KBM-7 (cell line): ENCODE measurements at places on chromosomes 5 and 9.

- DNase-seq: no peak
Observed at GRCh38 chr9:104787306-104788015, 23.5 kb downstream of the NIPSNAP3B start.

DNA sequence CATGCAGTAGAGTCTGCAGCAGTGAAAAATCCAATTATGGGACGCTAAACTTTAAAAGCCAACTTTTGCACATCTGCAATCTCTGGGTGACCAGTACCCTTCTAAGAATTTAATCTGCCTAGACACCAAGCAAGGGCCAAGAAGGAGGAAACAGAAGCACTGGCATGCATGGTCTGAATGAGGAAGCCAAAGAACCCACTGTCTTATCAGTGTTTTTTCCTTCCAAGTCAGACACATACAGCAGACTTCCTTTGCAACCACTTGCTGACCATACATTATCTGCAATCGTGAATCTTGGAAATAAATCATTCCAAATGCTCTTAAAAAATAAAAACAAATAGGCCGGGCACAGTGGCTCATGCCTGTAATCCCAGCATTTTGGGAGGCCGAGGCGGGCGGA lies 65.9 kb downstream of the DEPDC1B start:
- peak; percentile 85 for DNase-seq

GRCh38 chr5:115189866-115190265 lies 20.2 kb upstream of the TRIM36 start:
- DNase-seq: no peak

DNA sequence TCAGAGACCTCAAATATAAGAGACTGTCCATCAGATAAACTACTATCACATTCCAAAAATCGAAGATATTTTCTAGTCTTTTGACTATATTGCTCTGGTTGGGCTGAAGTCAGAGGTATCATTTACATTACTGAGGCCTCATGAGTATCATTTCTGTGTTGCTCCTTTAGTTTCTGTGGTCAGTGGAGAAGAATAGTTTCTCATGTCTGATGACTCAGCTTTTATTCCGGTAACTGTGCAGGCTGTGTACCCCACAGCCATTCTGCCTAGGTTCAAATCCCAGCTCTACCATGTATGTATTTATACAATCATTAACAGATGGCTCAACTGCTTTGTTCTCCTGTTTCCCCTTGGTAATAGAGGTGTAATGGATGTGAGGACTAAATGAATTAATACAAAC lies 179.3 kb downstream of the ALDH1A1 start:
- no peak for DNase-seq

GRCh38 chr5:78500871-78501270 lies 140.5 kb downstream of the SCAMP1 start:
- no peak for DNase-seq

DNA sequence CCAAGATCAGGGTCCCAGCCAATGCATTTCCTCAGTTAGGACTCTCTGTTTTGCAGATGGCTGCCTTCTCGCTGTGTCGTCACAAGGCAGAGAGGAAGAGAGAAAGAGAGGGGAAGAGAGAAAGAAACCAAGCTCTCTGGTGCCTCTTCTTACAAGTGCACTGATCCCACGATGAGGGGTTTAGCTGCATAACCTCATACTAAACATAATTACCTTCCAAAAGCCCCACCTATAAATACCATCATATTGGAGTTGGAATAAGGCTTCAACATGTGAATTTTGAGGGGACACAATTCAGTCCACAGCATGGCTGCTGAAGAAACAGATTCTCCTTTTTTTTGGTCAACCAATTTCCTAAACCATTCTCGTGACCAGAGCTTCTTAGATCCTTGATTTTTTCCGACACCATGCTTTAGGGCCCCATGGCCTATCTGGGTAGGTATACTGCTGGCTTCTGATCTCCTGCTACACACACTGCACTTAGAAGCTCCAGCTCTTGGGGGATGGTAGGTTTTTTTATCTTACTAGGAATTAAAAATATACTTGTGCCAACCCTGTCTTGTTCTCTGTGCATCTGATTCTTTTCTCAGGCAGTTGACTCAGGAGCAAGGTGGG lies 5.1 kb downstream of the CAMK4 start:
- no peak for DNase-seq

DNA sequence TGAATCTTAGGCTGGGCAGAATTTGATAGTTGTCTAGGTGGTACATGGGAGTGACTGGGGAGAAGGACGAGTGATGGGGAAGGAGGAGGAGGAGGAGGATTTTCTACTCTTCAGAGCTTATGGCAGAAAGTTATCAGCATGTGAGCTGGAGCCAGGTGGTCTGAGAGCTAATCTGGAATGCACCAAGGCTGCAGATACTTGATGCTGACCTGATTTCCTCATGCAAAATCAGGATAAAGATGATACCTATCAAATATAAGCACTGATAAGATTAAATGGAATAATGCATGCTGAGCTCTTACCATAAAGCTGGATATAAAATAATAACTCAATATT lies 250.4 kb downstream of the SEMA5A start:
- DNase-seq: no peak

GRCh38 chr5:55143624-55144023 lies 16.3 kb upstream of the GPX8 start:
- DNase-seq: no peak

DNA sequence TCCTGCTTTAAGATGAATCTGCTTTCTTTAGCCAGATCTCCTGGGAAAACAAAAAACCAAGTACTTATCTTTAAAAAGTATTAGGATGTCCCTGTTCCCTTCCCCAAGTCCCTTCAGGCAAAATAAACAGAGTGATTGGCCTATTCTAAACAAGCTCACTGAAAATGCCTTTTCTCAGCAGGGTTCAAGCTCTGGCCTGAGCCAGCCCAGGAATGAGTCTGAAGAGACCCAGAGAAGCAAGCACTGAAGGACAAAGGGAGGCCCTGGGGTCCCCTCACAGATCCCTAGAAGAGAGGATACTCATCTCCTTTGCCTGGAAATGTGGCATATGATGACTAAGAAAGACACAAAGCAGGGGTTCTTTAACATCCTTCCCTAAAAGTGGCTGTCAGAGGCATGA lies 66.8 kb upstream of the MAP1B start:
- DNase-seq: no peak

DNA sequence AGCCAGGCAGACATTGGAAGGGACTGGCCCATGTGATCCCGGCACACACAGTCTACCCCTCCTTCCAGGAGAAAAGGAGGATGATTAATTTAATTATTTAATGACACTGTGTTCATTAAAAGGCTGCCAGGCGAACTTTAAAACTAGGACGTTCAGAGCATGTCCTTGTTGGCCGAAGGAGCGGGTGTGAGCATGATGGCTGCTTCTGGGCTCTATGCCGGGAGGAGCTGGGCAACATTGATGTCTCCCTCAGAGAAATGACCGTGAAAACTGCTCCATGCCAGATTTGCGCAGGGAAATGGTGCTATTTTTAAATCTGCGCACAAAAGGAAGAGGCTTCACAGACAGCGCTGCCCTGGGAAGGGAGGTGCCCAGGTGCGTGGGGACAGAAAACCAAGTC lies 284.9 kb upstream of the IRX4 start:
- DNase-seq: no peak

DNA sequence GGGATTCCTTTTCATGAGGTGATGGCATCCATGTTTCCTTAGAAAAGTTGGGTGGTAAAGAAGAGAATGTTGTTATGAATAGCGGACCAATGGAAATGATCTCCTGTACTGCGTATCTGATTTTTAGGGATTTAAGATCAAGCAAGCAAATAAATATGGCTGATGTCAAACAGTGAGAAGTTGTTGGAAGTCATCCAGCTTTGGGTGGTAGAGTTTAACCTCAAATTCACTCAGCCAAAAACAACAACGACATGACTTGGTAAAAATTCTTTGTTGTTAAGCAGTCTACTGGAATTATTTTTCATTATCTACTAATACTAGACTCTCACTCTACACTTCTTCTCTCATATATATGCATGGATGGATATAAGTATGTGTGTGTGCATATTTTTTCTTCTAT lies 426.5 kb downstream of the CTNND2 start:
- DNase-seq: no peak

- DNase-seq: no peak
Observed at GRCh38 chr9:76521906-76522305, 62.9 kb downstream of the GCNT1 start.

DNA sequence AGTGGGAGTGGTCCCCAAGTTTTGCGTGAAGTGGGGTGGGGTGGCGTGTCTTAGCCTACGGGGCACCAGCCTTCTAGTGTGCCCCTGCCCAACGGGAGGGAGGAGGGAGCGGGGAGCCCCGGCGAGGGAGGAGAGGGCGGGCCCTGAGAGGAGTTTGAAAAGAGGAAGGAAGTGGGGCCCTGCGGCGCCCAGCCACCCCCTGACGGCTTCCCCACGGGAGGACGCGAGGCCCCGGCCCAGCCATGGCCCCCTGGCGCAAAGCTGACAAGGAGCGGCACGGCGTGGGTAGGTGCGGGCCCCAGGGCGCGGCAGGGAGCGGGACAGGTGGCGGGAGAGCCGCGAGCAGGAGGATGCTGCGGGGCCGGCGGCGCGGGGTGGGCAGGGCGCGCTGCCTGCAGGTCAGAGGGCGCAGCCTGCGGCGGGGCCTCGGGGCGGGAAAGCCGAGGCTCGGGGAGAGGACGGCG lies at the start of gene DOCK2:
Gene DOCK2, plus strand, starts transcription at position 191 of the 464 bp plus-strand sequence. Its CDS starts 52 bp downstream, at position 243.
- DNase-seq: peak; percentile 93

- DNase-seq: no peak
Observed at GRCh38 chr9:76624391-76625048, 139.7 kb upstream of the PCA3 start.

DNA sequence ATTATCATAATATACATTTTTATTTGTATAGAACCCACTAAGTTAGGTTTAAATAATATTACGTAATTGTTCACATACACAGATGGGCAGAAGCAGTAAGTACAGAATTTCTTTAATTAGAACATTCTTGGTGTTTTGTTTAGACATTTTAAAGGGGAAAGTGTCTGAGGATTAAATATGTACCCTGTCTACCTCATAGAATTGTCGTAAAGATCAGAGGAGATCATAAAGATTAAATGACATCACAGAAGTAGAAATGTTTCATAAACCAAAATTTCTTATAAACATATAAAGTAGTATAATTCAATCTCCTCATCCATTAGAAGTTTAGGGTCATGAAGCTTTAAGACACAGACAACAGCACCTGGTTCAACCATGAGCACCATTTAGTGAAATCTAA lies 20.1 kb downstream of the DEPDC1B start:
- no peak for DNase-seq

- no peak for DNase-seq
Observed at GRCh38 chr5:343461-344401, 22.2 kb downstream of the AHRR start.

DNA sequence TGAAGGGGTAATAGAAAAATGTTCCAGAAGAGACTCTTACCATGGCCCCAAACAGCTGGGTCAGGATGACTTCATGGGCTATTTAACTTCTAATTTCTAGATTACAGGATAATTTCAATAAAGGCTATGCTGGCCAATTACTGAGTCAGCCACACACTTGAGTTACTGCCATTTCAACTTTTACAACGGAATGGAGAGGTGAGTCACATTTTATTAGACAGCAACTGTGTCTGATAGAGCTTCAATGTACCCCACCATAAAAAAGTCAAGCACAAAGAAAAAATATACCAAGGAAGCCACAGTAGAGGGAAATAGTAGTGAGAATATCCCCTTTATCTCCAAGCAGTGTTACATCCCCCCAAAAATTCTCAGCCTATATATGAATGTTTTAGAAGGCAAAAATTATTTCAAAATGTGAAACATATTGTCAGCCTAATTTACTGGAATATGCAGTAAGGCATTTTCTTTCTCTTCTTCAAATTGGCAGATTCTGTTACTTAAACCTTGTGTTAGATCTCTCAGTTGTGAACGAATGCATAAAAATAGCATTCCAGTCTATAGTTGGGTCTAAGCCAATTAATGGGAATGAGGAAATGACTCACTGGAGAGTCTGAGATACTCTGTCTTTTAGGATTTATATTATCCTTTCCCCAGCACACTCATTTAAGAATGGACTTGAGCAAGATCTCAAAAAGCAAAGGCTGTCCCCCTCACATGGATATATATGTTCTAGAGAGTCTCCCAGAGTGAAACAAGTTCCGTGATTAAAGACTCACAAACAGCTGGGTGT lies 47.1 kb upstream of the RAI14 start:
- DNase-seq: no peak

DNA sequence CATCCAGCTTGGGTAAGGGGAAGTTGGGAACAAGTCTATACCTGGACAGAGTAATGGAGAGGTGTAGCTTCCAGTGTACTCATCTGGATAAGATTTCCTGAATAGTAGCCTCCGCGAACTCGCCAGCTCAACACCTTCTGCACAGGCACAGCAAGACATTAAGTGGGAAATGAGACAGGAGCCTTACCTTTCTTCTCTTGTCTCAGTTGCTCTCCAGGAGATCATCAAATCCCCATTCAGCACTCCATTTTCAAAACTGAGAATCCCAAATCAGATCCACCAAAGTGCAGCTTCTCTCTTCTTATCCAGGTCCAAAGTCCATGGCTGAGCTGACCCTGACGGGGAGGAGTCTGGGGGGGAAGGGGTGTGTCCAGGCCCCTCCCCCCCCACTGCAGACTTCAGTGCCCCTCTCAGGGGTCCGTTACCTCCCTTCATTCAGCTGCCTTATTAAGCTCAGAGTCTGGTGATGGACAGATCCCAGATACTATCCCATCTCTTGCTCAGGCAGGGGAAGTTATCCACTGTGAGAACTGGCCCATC lies 5.9 kb upstream of the MGAT1 start:
- no peak for DNase-seq

DNA sequence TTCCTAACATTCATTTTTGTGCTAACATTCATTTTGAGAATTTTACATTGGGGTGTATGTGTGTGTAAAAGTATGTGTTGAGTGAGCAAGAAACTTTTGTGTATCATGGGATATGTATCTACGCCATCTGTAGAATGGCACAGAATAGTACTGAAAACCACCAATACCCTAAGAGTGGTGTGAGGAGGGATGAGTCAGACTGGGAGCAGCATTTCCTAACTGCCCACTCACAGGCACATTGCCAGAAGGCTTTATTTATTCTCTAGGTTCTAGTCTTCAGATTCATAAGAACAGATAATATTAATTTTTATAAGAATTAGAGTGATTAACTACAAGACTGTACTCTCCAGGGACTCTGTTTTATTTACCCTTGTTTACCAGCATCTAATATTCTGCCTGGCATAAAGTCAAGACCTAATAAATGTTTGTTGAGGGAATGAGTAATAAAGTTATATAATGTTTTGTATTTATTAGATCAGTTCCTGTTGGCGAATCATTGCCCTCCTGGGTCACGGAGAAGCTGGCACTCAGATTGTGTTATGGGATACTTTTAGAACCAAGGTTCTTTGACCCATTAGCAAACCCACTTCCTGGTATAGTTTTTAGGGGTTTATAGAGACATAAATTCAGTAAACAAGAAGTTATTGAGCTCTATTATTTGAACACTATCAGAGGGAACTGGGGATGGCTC lies 159.1 kb upstream of the PPP2R2B start:
- no peak for DNase-seq

DNA sequence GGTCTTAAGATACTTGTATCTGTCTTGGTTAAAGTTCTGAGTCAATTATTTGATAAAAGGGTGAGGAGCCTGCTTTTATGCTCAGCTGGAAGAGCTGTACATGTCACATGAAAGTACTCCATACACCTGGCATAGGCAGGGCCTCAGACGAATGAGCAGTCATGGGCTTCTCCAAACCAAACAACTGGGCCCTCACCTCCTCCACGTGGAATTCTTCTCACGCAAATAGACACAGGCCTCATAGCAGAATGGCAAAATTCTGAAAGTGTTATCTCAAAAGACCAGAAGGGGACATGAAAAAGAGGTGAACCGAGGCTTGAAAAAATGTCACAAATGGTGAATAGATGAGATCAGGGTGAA lies 48.6 kb downstream of the FAM240B start:
- DNase-seq: no peak
